Stimulated activated CD4-positive, alpha-beta T cell treated with anti-CD3 and anti-CD28 coated beads, Interleukin-12 subunit alpha, Interleukin-12 subunit beta, amount 100 ng/mL, for 4 hours (primary cell): ENCODE measurements at places on chromosomes 16 and 17.

DNA sequence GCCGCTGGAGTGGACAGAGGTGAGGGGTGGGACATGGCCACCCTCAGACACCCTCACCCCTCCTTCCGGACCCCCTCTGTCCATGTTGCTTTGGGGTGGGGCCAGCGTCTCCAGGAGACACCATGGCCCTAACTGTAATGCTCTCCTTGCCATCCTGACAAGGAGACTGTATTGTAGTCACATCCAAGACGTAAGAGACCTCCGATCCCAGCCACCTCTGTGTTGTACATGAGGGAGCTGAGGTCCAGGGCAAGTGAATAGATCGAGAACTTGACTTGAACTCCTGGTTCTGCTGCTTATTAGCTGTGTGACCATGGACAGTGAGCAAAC, 30.2 kb downstream of the POLR3E start:
- no peak for DNase-seq

DNA sequence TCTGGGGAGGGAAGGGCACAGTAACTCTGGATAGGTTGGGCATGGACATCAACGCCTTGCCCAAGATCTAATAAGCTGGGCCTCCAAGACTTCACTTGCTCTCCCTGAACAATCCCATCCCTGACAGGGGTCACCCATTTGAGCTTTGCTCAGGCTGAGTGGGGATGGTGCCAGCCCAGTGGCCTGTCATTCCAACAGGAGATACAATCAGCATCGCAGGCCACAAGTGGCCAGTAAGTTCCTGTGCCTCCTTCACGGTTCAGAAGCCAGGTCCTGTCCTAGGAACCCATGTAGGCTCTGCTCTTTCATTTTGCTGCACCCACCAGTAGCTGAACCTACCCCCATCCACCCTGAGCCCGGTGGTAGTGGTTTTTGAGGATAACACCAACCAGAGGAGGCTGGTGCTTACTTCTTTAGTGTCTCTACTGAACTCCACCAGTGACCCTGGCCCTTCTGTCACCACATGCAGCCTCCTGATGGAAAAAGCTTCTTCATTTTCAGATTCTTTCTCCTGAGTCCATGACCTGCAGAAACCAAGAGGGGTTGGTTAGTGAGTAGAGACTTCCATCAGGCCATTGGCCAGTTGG, 14.9 kb downstream of the PLEKHG4 start:
- DNase-seq, result no peak

DNA sequence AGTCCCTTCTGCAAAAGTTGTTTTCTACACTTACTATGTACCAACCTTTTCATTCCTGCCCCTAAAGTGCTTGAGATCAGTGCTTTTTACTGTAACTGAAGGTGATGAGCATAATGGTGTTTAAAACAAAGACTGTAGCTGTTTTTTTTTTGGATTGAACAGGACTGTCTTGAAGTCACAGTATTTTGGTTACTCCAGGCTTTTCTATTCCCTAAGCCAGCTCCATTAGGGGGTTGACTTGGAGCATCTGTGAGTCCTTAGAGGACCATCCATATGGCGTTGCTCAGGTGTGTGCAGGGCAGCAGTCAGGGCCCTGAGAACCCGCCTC, 29.0 kb upstream of the LGALS9 start:
- no peak for DNase-seq

GRCh38 chr17:530851-531250, 178.2 kb upstream of the RPH3AL start:
- DNase-seq, result no peak

- peak; percentile 42 for DNase-seq
These were observed 206.8 kb downstream of the PRKCA start for GRCh38 chr17:66508896-66509844.

DNA sequence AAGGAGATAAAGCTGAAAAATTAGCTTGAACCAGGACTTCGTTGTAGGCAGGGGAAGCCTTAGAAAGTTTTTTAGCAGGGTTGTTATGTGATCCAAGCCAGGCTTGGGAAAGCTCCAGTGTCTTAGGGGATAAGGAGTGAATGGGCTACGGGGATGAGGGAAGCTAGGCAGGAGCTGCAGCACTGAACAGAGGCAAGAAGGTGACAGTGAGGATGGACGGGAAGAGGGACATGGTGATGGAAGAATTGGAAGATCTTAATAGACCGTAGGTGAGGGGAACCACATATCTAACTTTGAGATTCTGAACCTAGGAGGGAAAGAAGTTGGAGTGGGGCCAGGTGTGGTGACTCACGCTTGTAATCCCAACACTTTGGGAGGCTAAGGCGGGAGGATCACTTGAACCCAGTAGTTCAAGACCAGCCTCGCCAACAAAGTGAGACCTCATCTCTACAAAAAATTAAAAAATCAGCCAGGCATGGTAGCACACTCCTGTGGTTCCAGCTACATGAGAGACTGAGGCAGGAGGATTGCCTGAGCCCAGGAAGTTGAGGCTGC, 3.2 kb downstream of the RHBDL3 start:
- no peak for DNase-seq

DNA sequence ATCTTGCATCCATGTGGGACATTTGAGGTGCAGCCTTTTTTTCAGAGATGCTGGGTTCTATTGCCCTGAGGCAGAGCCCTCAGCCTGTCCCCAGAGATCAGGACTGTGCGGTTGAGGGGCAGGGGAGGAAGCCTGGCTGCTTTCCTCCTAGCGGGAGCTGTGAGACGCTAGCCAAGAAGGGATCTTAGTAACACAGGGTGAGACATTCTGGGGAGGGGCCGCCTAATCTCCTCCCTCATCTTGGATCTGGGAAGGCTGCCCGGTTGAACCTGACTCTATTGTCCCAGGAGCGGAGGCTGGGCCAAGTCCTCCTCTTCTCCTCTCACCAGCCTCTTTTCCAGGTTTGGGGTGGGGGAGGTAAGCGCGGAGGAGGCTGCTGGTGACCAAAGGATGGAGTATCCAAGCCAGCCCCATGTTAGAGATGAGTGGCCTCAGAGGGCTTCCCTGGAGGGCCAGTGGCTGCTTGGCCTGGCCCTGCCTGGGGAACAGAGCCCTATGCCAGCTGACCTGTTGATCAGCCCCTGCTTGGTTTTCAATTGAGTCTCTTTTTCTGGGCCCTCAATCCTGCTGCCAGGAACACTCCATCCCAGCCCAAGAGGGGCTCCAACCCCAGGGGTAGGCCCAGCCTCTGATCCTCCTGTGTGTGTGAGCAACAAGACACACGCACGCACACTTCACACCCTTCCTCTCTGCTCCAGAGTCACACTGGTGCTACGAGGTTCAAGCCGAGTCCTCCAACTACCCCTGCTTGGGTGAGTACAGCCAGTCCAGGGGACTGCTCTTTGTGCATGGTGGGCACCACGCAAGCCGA, 5.0 kb downstream of the CA4 start:
- no peak for DNase-seq

- no peak for DNase-seq
These were observed 27.9 kb downstream of the MBTD1 start for GRCh38 chr17:51231999-51232398.

DNA sequence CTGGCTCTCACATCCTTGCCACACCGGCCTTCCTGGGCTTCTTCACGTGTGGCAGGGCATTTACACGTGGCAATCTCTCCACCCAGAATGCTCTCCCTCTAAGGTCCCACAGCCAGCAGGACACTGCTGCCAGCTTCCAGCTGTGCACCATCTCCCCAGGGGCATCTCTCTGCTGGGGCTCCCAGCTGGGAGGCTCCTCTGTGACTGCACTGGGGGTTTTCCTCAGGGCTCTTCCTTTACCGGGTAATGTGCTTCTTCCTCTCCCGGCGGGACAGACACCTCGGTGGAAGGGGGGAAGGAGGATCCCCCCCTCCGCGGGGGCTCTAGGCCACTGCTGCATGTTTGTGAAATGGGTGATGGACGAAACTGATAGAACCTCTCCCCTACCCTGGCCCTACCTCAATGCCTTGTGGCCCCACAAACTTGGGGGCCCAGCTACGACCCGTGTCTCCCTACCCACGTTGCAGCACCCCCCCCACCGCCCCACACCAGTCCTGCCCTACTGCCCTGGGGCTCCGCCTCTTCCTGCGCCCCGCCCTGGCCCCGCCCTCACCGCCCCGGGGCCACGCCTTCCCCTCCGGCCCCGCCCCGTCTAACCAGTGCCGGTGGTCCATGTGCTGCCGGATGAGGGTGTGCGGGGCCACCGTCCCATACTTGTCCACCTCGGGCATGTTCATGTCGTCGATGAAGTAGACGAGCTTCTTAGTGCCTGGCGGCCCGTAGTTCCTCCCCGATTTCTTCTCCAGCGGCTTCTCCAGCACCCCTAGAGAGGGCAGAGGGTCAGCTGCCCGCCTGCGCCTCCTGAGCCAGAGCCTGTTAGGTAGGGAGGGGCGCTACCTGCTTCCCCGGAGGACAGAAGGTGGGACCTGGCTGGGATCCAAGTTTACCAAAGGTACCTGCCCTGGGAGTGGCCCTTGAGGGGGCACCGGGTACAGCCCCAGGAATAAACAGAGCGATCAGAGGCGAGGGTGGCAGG, 92.6 kb downstream of the DNAH17 start:
- DNase-seq, result peak; percentile 62

GRCh38 chr16:77500934-77501664, 66.3 kb upstream of the ADAMTS18 start:
- DNase-seq, result no peak

- no peak for DNase-seq
These were observed 2.3 kb downstream of the TMC6 start for GRCh38 chr17:78125976-78126894.

DNA sequence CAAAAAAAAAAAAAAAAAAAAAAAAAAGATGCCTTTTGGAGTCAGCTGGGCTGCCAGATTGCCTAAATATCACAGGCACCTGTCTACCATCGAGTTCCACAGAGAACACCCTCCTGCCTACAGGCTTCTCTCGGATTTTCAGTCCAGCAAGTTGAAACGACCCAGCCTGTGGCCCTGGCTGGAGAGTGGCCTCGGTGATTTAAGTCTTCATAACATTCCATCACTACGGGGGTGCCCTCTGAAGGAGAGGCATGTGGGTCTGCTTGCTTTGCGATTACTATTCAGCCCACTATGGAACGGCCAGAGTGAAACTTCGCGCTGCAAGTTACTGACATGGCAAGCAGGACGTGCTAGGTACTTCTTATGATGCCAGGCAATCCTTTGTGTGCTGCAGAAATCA, 42.8 kb downstream of the MARCHF10 start:
- DNase-seq, result no peak

GRCh38 chr16:747978-748746, 7.4 kb upstream of the CIAO3 start:
- no peak for DNase-seq
